Adrenal gland (tissue), 19 donors: ENCODE measurements at places on chromosomes 1 and 21. TPM values are rescaled to one million over a fixed set of nuclear protein-coding genes. Genes with fewer than 3 reads are reported as not detected.

The GPR3 gene
- total RNA-seq, result not detected

The VWA5B1 gene
- total RNA-seq, result 0.96 TPM

The TFAP2E gene
- total RNA-seq, result 0.69 TPM

The DRAXIN gene
- not detected for total RNA-seq

The UTS2 gene
- total RNA-seq, result not detected

The NCAM2 gene
- total RNA-seq, result 29.8 TPM

The CFAP45 gene
- not detected for total RNA-seq

DNA sequence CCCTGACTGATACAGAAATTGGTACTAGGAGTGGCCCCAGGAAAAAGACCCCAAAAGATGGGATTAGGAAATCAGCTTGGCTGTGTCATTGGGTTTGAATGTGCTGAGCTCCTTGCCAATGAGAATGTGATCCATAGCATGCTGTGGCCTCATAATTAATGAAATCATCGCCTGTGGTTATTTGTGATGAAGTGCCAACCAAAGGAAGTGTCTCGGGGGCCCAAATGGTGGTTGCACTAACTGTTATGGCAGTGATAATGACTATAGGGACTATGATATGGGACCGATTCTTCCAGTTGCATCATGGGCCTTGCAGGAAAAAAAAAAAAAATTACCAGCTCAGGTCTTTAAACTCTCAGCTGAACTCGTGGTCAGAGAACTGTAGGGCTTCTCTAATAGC lies 15.4 kb upstream of the ZDHHC18 start:
- DNase-seq, result no peak
- H3K27me3 ChIP-seq, result no peaks in the 10 kb centered on the region

DNA sequence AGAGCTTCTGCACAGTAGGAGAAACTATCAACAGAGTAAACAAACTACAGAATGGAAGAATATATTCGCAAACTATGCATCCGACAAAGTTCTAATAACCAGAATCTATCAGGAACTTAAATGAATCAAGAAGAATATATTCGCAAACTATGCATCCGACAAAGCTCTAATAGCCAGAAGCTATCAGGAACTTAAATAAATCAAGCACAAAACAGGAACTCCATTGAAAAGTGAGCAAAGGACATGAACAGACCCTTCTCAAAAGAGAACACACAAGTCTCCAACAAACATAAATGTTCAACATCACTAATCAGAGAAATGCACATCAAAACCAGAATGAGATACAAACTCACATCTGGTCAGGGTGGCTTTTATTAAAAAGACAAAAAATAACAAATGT lies 126.9 kb downstream of the VAV3 start:
- no peak overlapping the region for H3K27ac ChIP-seq
- DNase-seq, result no peak
- no peaks in the 10 kb centered on the region for H3K27me3 ChIP-seq
- no peak overlapping the region for H3K4me3 ChIP-seq
- H3K4me1 ChIP-seq, result no peaks in the 10 kb centered on the region

- no peaks in the 10 kb centered on the region for H3K27me3 ChIP-seq
- no peak overlapping the region for H3K27ac ChIP-seq
- H3K4me1 ChIP-seq, result no peaks in the 10 kb centered on the region
- DNase-seq, result peak; percentile 8
- H3K36me3 ChIP-seq, result no peaks in the 10 kb centered on the region
Observed at GRCh38 chr1:160161965-160162705, 10.7 kb downstream of the ATP1A4 start.

DNA sequence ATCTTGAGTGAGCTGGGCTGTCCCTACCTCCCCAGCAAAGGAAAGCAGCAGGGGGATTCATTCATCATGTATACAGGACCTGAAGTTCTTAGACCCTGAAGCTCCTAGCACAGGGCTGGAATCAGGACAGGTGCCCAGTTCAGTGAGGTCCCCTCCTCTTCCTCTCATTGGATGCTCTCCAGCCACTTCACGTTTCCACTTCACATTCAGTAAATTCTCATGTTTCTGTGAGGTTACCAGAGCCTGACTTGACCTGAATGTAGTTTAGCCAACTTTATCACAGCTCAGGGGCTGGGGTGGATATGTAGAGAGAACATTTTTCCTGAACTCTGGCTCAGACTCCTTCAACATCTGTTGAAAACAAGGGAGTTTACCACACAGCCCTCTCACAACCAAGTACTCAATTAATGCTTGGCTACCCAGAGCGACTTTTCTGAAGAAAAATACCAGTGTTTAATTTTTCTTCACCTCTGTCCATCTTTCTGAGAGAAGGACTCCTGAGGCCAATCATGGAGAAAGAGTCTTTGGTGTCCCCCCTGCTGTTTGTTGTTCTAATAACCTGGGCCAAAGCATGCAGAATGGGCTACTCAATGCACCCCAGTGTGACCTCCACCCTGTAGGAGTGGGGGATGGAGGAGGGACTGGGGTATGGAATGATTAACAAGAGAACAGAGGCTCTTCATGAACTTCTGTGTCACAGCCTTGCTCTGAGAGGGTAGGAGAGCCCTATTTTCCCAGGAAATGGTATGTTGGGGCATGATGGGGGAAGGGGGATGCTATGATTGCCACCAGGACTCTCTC lies 108.3 kb upstream of the FGGY start:
- no peaks in the 10 kb centered on the region for H3K36me3 ChIP-seq
- no peaks in the 10 kb centered on the region for H3K27me3 ChIP-seq
- DNase-seq, result no peak
- H3K4me1 ChIP-seq, result no peaks in the 10 kb centered on the region
- H3K4me3 ChIP-seq, result no peak overlapping the region
- no peak overlapping the region for H3K27ac ChIP-seq

DNA sequence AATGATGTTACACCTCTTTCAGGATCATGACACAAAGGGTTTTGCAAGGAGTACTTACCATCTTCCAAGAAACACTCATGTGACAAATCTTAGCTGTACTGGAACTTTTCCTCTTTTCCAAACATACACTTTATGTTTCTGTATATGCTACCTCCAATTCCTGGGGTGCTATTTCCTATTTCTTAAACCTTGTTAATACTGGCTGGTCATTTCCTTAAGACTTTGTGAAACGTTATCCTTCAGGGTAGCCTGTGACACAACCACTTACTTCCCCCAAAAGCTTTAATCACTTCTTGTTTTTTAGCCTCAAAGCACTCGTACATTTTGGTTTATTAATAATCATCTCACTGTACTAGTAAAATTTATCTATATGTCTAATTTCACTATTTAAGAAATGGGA lies 39.4 kb downstream of the OR10Z1 start:
- H3K4me1 ChIP-seq, result no peaks in the 10 kb centered on the region
- H3K27ac ChIP-seq, result no peak overlapping the region
- H3K36me3 ChIP-seq, result no peaks in the 10 kb centered on the region
- H3K4me3 ChIP-seq, result no peak overlapping the region

DNA sequence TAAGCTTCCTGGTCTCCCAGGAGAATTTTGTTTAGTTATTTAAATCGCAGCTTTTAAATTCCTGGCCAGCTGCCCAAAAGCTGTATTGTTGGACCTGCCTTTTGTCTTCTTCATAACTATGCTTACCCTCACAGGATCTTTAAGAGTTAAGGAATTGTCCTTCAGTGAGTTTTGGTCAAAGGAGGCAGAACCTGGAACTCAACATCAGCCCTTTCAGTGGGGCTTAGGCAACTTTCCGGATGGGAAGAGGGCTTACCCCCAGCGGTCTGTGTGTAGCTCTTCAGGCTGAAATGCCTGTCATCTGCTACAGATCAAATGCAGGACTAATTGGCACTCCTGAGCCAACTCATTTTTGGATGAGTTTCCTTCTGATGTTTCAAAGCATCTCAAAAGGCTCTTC lies 402.6 kb downstream of the SIPA1L2 start:
- H3K36me3 ChIP-seq, result no peaks in the 10 kb centered on the region
- H3K27ac ChIP-seq, result no peak overlapping the region
- H3K4me3 ChIP-seq, result no peak overlapping the region
- H3K27me3 ChIP-seq, result no peaks in the 10 kb centered on the region
- no peak for DNase-seq
- no peaks in the 10 kb centered on the region for H3K4me1 ChIP-seq

DNA sequence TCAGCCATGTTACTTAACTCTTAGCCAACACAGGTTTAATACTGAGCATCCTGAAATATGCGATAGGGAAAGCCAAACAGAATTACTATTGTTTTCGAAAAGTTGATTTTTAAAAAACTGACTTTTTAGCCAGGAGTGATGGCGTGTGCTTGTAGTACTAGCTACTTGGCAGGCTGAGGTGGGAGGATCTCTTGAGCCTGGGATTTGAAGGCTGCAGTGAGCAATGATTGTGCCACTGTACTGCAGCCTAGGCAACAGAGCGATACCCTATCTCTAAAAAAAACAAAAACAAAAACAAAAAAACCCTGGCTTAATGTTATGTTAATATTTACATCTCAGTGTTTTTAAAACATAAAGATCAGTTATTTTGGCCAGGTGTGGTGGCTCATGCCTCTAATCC lies 16.7 kb downstream of the NMNAT1 start:
- H3K27me3 ChIP-seq, result no peaks in the 10 kb centered on the region
- H3K27ac ChIP-seq, result no peak overlapping the region
- no peak overlapping the region for H3K4me3 ChIP-seq
- H3K36me3 ChIP-seq, result no peaks in the 10 kb centered on the region
- no peak for DNase-seq

DNA sequence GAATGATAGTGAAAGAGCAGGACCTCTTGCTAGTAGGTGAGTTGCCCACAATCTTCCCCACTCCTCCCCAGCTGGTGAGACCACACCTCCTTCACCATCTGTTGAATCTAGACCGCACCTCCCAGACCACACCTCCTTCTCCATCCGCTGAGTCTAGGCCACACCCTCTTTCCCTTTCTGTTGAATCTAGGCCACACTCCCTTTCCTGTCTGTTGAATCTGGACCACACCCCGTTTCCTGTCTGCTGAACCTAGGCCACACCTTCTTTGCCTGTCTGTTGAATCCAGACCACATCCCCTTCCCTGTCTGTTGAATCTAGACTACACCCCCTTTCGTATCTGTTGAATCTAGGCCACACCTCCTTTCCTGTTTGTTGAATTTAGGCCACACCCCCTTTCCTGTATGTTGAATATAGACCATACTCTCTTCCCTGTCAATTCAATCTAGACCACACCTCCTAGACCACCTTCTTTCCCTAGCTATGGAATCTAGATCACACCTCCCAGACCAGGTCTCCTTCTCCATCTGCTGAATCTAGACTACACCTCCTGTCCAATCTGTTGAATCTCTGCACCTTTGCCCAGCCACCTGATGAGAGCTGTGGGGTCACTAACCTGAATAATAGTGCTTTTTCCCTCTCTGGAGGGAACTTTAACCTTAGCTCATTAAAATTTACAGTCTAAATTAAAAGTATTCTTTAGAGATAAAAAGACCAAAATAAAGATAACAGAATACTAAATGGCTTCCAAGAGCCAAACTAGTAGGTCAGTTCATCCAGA lies 116.3 kb downstream of the DAB1 start:
- H3K36me3 ChIP-seq, result no peaks in the 10 kb centered on the region
- DNase-seq, result no peak
- no peak overlapping the region for H3K4me3 ChIP-seq
- no peaks in the 10 kb centered on the region for H3K4me1 ChIP-seq
- no peak overlapping the region for H3K27ac ChIP-seq

DNA sequence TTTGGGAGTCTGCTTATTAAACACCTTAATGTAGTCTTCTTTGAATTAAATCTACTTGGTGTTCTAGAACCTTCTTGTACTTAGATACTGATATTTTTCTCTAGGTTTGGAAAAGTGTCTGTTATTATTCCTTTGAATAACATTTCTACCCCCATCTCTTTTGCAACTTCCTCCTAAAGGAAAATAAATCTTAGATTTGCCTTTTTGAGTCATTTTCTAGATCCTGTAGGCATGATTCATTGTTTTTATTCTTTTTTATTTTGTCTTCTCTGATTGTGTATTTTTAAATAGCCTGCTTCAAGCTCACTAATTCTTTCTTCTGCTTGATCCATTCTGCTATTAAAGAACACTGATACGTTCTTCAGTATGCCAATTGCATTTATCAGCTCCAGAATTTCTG lies 155.9 kb upstream of the NEGR1 start:
- no peaks in the 10 kb centered on the region for H3K27me3 ChIP-seq
- no peak overlapping the region for H3K4me3 ChIP-seq
- no peaks in the 10 kb centered on the region for H3K36me3 ChIP-seq
- H3K27ac ChIP-seq, result no peak overlapping the region
- no peaks in the 10 kb centered on the region for H3K4me1 ChIP-seq

GRCh38 chr1:42003433-42003832 lies 84.7 kb upstream of the HIVEP3 start:
- no peak overlapping the region for H3K4me3 ChIP-seq
- DNase-seq, result no peak
- H3K27me3 ChIP-seq, result no peaks in the 10 kb centered on the region
- H3K4me1 ChIP-seq, result peaks cover 6% of the 10 kb centered on the region
- no peak overlapping the region for H3K27ac ChIP-seq

GRCh38 chr1:247337961-247338360 lies 6.3 kb upstream of the ZNF496 start:
- no peaks in the 10 kb centered on the region for H3K27me3 ChIP-seq
- peak; percentile 41 for DNase-seq
- H3K36me3 ChIP-seq, result no peaks in the 10 kb centered on the region
- no peak overlapping the region for H3K27ac ChIP-seq

DNA sequence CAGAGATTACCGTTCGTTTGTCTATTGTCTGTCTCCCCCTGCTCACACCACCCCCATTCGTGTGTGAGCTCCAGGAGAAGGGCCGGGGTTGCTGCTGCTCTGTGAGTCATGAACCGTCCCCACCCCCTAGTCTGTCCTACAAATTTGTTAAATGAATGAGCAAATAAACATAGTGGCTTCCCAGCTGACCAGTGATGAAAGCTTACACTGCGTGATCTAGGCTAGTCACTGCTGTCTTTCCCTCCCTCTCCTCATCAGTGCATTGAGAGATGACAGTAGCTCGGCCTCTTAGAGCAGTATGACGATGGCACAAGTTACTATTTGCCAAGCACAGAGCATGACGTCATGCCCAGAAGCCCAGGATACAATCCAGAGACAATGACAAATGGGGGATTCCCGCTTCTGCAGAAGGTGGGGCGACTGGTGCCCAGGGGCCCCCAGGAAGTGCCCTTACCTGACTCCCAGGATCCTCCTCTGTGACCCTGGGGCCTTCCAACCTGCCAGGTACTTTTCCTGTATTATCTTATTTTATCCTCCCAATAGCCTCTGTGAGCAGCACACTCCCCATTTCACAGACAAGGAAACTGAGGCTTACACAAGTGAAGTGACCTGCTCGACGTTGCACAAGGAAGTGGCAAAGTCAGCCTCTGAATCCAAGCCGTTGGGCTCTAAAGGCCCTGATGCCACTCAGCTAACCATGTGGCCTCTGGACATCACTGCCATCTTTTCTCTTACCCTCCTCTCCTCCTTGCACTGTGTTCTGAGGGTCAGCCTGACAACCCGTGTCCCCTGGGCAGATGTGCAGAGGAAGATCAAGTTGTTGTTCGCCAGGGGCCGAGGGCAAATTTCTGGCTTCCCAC lies 8.6 kb upstream of the EPHA2 start:
- peak; percentile 70 for DNase-seq
- H3K4me1 ChIP-seq, result peaks cover 9% of the 10 kb centered on the region
- no peak overlapping the region for H3K27ac ChIP-seq
- H3K4me3 ChIP-seq, result no peak overlapping the region

GRCh38 chr1:208040821-208041297 lies 129.9 kb upstream of the CD34 start:
- H3K27ac ChIP-seq, result no peak overlapping the region
- no peak overlapping the region for H3K4me3 ChIP-seq
- peaks cover 4% of the 10 kb centered on the region for H3K4me1 ChIP-seq
- H3K27me3 ChIP-seq, result no peaks in the 10 kb centered on the region
- peaks cover 9% of the 10 kb centered on the region for H3K36me3 ChIP-seq
